ENCODE measurements at places on chromosomes 5 and 9. TPM values are rescaled to one million over a fixed set of nuclear protein-coding genes. Genes with fewer than 3 reads are reported as not detected.

IFNA16 gene
- polyA plus RNA-seq = not detected

DNA sequence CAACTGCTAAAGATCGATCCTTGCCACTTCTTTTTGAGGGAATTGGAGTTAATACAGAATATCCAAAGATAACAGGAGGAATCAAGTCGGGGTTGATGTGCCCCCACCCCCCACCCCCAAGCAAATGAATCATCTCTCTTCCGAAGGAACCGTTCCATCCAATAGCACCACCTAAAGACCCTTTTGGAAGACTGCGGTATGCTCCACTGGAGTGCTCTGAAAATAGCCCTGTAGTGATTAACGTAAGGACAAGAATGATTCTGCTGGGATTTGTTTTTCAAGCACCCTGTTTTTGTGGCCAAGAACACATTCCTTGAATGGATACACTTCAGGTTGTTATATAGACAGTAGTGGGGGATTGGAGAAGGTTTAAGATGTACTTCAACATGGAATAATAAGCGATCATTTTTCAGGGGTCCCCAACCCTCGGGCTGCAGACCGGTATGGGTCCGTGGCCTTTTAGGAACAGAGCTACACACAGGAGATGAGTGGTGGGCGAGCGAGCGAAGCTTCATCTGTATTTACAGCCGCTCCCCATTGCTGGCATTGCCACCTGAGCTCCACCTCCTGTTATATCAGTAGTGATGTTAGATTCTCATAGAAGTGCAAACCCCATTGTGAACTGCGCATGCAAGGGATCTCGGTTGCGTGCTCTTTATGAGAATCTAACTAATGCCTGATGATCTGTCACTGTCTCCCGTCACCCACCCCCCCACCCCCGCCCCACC lies 44.5 kb upstream of the TMEM252 start:
- no peaks in the 10 kb centered on the region for H3K27me3 ChIP-seq
- no peak for DNase-seq
- H3K27ac ChIP-seq = no peak overlapping the region
- no peaks in the 10 kb centered on the region for H3K36me3 ChIP-seq

GRM6 gene
- polyA plus RNA-seq = 3.7 TPM

GRCh38 chr5:10620346-10620745 lies 56.5 kb downstream of the ANKRD33B start:
- no peaks in the 10 kb centered on the region for H3K27me3 ChIP-seq
- H3K4me1 ChIP-seq = no peaks in the 10 kb centered on the region
- no peak overlapping the region for H3K27ac ChIP-seq
- H3K36me3 ChIP-seq = no peaks in the 10 kb centered on the region
- no peak overlapping the region for H3K4me3 ChIP-seq

CDC25C gene
- 3.3 TPM for polyA plus RNA-seq
